HTR-8/SVneo (cell line): ENCODE measurements at places on chromosomes 2 and 18.

- DNase-seq = no peak
Observed at GRCh38 chr2:99975386-99975785, 167.0 kb downstream of the AFF3 start.

GRCh38 chr2:102442967-102443828 lies 20.2 kb downstream of the IL18RAP start:
- DNase-seq = peak; percentile 9

DNA sequence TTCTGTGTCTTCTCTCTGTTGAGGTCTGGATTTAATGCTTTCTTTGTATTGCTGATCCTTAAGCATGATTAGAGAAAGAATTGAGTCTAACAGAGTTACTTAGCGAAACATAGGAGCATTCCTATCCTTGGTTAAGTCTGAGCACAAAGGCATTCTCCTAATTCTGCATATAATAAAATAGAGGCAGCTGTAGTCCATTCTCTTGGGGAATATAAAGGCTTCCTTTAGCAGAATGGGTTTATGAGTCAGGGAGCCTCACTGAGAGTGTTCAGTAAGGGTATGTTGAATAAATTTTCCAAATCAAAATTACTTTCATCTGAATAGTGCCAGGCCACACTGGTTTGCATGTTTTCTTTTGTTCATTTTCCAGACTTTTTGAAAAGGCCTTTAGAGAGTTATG lies 101.5 kb downstream of the GALNT1 start:
- no peak for DNase-seq

DNA sequence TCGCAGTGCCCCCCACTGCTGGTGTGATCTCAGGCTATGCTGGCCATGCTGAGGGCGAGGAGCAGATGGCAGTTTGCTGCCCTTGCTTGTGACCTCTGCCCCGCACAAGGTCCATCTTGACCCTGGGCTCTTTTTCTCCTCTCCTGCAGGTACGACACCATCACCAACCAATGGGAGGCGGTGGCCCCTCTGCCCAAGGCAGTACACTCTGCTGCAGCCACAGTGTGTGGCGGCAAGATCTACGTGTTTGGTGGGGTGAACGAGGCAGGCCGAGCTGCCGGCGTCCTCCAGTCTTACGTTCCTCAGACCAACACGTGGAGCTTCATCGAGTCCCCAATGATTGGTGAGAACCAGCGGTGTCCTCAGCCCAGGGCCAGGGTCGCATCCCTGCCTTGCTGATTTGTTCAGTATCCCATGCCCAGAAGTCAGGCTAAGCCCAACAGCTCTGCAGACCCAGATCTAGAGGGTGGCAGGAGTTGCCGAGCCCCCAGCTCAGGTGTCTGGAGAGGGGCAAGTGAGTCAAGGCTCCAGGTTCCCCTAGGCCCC lies 223.8 kb downstream of the ATAD2B start:
- DNase-seq = no peak

DNA sequence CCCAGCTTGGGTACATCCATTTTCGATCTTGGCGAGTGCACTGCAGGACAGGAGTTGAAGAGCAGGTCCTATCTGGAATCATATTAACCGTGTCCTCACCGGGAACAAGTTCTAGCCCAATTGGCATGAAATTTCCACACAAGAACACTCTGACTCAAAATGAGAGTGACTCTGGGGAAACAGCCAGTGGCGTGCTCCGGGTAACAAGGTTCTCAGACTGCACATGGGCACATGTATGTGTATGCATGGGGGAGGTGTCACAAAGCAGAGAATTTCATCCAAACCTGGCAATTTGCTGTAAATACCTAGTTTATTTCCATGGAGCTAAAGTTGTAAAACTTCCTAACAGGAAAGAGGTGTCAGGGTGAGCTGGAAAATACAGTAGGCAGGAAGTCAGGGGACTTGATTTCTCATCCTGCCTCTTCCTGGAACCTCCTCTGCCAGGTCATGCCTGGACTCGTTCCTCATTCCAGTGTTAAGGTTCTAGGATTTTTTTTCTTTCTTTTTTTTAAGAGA lies 1.7 kb downstream of the TUBB6 start:
- DNase-seq = no peak

DNA sequence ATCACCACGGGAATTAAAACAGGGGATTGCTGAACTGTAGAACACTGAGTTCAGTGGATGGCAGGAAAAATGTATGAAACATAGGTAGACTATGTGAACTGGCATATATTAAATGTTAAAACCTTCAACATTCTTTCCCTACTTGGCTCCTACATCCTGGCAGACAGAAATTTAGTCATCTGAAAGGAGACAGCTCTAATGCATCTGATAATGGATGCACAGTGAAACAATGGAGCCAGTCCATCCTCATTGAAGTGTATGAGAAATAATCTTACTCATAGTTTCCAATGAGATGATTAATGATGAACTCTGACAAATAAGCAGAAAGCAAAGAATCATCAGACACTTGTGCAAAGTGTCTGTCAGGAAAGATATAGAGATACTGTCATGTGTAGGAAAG lies 1629.7 kb upstream of the TMEFF2 start:
- peak; percentile 29 for DNase-seq

DNA sequence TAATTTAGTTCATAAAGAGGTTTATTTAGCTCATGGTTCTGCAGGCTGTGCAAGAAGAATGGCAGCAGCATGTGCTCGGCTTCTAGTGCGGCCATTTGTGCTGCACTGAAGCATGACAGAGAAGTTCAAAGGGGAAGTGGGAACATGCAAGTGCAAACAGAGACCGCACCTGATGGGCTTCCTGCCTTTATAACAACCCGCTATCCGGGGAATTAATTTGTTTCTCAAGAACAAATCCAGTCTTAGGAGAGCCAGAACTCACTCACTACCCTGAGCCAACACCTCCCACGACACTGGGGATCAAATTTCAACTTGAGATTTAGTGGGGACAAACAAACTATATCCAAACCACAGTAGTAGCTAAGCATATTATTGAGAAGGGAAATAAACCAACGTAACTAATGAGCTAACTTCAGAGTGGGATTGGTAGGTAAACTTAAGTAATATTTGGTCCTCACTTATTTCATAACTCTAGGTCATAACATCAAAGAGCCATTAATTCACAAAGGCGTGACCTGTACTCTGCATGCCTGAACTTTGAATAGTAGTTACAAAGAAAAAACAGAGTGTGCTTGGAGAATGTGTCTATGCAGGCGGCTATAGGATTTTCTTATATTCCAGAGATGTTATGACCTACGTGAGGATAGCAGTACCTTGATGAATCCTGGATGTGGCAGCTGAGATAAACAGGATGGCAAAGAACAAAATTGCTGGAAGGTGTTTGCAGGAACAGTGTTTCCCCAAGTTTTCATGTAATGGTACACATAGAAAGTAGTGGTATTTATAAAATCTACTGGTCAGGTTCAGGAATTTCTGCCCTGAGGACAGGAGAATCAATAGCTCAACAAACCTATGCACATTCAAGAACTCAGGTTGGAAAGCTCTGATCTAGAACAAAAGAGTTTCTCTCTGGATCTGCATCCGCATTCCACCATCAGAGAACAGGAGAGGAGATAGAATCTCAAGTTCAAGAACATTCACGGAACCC lies 845.9 kb upstream of the ID2 start:
- DNase-seq = no peak

DNA sequence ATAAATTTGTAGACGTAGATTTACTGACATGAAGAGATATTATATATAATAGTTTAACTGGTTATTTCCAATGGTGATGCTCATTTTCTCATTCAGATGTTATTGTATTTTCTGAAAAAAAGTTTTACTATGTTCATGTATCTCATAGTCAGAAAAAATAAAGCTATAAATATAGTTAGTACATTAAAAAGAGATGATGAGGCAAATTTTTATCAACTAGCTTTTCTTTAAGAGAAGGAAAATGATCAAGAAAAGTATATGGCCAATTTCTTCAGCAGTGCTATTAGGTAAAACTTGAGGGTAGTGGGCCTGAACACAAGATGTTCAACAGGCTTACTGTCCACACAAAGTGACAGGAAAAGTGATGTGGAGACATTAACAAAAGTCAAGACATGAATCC lies 11.7 kb downstream of the TTC21B start:
- DNase-seq = no peak
